Panc1 (cell line): ENCODE measurements at places on chromosomes 11 and 22.

DNA sequence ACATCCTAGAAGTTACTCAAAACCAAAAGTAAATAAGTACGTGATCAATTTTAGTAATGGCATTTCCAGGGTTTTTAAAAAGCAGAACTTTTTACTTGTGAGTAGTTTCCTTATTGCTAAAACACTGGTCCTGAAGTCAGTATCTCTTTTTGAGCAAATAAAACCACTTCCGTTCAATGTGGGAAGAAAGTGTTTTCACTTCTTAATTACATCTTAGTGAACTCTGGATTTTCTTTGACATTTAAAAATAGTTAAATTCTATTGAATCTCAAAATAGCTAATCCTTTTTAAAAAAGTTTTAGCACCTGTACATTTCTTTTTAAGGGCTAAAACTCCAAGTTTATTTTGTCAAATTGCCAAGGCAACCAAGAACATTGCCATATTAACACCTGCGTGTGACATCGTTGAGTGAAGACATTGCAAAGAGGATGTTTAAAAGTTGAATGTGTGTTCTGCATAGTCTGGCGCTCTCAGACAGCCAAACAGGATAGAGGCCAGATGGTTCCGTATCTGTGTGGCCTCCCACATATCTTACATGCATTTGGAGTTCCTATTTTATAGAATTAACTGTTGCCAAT, 17.2 kb upstream of the OR5B21 start:
- H3K4me3 ChIP-seq, result no peak overlapping the region
- H3K27me3 ChIP-seq, result peaks cover under 1% of the 10 kb centered on the region; the same call in 1 of the 2 replicates
- no peaks in the 10 kb centered on the region for H3K36me3 ChIP-seq
- no peak for DNase-seq

DNA sequence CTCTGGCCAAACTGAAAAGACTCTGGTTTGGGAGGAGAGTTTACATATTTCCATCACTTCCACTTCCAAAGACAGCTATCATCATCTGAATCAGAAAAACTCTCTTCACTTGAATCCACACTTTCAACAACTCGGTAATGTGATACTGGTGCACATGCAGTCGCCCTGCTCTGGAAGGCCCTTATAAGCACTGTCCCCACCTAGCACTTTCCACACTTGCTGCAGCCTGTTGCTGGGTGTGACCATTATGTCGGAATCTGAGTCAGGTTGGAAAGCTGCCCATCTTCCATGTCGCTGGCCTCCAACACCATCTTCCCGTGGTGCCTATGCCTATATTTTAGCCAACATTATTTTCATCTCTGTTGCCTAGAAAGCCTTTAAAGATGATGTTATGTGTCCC, 1.1 kb upstream of the OR10A5 start:
- no peaks in the 10 kb centered on the region for H3K36me3 ChIP-seq
- H3K4me1 ChIP-seq, result no peaks in the 10 kb centered on the region
- H3K27me3 ChIP-seq, result no peaks in the 10 kb centered on the region
- no peak overlapping the region for H3K4me3 ChIP-seq
- DNase-seq, result no peak

GRCh38 chr11:115081972-115082371, 403.6 kb downstream of the NXPE2 start:
- H3K4me1 ChIP-seq, result no peaks in the 10 kb centered on the region
- no peak overlapping the region for H3K27ac ChIP-seq
- no peaks in the 10 kb centered on the region for H3K36me3 ChIP-seq
- 0 out of 2 replicates have a peak, but pooled peaks cover under 1% of the 10 kb centered on the region for H3K27me3 ChIP-seq
- no peak overlapping the region for H3K4me3 ChIP-seq
- no peak for DNase-seq

- no peak overlapping the region for H3K4me3 ChIP-seq
- no peak overlapping the region for H3K27ac ChIP-seq
- no peaks in the 10 kb centered on the region for H3K27me3 ChIP-seq
These were observed 12.5 kb upstream of the CARD18 start for GRCh38 chr11:105152021-105152512.

DNA sequence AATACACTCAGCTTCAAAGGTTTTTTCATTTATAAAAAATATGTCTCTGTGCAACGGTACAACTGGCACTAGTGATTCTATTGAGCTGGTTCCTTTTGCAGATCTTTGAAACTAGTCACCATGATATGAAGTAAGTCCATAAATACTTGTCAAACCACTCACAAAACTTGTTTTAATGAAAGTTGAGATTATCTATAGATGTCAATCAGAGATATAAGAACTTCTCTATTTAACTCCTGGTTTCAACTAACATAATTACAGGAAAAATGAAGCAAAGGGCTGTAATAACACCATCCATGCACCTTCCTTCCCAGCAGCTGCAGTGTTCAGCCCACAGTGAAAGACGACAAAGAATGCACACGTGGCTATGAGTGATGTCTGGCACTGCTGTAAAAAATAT, 44.7 kb downstream of the TMEM123 start:
- 0 out of 2 replicates have a peak, but pooled peaks cover 3% of the 10 kb centered on the region for H3K36me3 ChIP-seq
- H3K4me1 ChIP-seq, result peaks cover 70% of the 10 kb centered on the region
- no peak overlapping the region for H3K4me3 ChIP-seq
- H3K27ac ChIP-seq, result peak overlapping the region; percentile 75
- H3K27me3 ChIP-seq, result no peaks in the 10 kb centered on the region
- no peak for DNase-seq

DNA sequence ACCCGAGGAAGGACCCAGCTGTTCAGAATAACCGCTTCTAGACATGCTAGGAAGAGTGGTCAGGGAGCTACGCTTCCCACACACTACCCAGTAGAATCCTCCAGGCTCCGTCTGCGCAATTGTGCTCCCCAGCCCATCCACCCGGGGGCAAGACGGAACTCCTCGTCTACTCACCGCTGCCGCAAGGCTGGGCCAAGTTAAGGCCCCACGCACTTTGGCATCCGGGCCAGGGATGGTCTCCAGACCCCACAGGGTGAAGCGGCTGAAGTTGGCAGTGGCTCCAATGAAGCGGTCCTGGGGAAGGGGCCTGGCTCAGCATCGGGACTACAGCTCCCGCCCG, 757 bp downstream of the RNASEH2C start:
- H3K27ac ChIP-seq, result peak overlapping the region; percentile 83
- peak overlapping the region; percentile 82 for H3K4me3 ChIP-seq
- DNase-seq, result no peak
- H3K4me1 ChIP-seq, result peaks cover 14% of the 10 kb centered on the region
- no peaks in the 10 kb centered on the region for H3K27me3 ChIP-seq
- peaks cover 13% of the 10 kb centered on the region; the same call in 1 of the 2 replicates for H3K36me3 ChIP-seq

DNA sequence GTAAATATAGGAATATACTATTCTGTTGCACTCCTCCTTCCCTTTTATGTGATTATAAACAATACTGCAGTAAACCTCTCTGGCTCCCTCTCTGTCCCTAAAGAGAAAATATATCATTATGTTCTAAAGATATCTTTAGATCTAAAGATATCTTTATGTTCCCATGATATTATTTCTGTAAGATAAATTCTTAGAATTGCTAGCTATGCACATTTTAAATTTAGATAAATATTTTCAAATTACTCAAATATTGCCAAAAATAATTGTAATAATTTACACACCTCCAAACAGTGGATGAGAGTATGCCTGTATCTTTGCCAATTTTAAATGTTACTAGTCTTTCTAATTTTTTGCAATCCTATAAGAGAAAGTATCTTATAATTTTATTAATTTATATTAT, 10.3 kb upstream of the DEUP1 start:
- no peaks in the 10 kb centered on the region for H3K4me1 ChIP-seq
- H3K4me3 ChIP-seq, result no peak overlapping the region

DNA sequence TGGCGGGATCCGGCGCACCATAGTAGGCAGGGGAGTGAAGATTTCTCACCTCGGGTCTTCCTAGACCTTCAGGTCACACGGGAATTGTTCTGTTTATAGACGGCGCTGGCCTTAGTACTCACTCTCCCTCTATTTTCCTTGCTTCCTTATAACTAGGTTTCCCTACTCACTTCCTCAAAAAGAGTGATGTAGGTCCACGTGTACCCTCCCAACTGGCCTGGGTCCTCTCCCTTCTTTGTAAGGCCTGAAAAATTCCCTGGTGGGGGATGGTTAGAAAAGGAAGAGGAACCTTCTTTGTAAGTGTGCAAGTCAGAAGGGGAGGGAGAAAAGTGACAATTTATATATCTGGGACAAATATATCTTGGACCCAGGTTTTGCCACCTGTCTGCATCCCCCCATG, 2.9 kb upstream of the TMEM9B start:
- DNase-seq, result no peak
- no peak overlapping the region for H3K27ac ChIP-seq
- peaks cover 23% of the 10 kb centered on the region for H3K4me1 ChIP-seq
- no peaks in the 10 kb centered on the region; the same call in 1 of the 2 replicates for H3K36me3 ChIP-seq
- no peak overlapping the region for H3K4me3 ChIP-seq
- no peaks in the 10 kb centered on the region for H3K27me3 ChIP-seq

- H3K27me3 ChIP-seq, result no peaks in the 10 kb centered on the region; the same call in 1 of the 2 replicates
- H3K4me3 ChIP-seq, result no peak overlapping the region
- H3K27ac ChIP-seq, result no peak overlapping the region
- H3K4me1 ChIP-seq, result no peaks in the 10 kb centered on the region
- no peaks in the 10 kb centered on the region for H3K36me3 ChIP-seq
- DNase-seq, result no peak
These were observed 24.2 kb downstream of the MS4A6A start for GRCh38 chr11:60158636-60159035.

- H3K4me3 ChIP-seq, result no peak overlapping the region
- no peaks in the 10 kb centered on the region for H3K27me3 ChIP-seq
- H3K4me1 ChIP-seq, result no peaks in the 10 kb centered on the region
- DNase-seq, result no peak
These were observed 42.9 kb upstream of the MYEOV start for GRCh38 chr11:69251057-69251393.

- H3K4me1 ChIP-seq, result peaks cover 25% of the 10 kb centered on the region
- H3K27me3 ChIP-seq, result no peaks in the 10 kb centered on the region
- H3K27ac ChIP-seq, result peak overlapping the region; percentile 42; the same call in 1 of the 2 replicates
- H3K4me3 ChIP-seq, result no peak overlapping the region
- no peak for DNase-seq
These were observed 4.6 kb upstream of the TMEM123 start for GRCh38 chr11:102457056-102457677.

GRCh38 chr11:61691380-61692156, 11.4 kb downstream of the DAGLA start:
- no peaks in the 10 kb centered on the region for H3K36me3 ChIP-seq
- peaks cover 33% of the 10 kb centered on the region for H3K4me1 ChIP-seq
- no peak for DNase-seq
- no peaks in the 10 kb centered on the region for H3K27me3 ChIP-seq
- H3K4me3 ChIP-seq, result no peak overlapping the region

DNA sequence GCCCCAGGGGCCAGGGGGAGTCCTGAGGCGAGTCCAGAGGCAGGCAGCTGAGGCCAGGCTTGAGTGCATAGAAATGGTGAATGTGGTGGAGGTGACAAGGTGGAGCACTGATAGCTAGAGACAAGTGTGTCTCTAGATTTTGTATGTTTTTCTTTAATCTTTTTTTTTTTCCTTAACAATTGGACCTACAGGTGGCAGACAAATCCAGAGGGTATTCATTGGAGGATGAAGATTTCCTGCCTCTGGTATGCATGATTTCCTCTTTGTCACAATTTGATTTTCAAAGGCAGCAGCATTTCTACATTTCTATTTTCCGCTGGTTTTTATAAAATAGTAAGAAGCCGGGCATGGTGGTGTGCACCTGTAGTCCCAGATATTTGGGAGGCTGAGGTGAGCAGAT, 47.7 kb upstream of the DKK3 start:
- H3K36me3 ChIP-seq, result no peaks in the 10 kb centered on the region
- no peak overlapping the region for H3K27ac ChIP-seq
- no peak overlapping the region for H3K4me3 ChIP-seq
- no peak for DNase-seq

DNA sequence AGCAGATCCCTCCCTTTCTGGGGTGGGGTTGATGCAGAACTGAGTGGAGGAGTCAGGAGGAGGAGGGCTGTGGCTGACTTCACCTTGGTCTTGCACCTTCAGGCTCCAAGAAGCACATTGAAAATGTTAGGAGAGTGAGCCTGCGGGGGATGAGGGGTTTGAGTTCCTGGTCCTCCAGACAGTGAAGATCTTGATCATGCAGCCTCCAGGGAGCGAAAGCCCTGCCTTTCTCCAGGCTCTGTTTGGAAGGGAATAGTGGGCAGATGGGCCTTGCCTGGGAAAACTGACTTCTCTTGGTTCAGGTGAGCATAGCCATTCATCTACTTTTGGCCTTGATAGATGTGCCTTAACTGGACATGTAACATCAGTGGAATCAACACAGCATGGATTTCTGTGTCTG, 267.6 kb upstream of the B3GAT1 start:
- H3K27me3 ChIP-seq, result peaks cover 17% of the 10 kb centered on the region
- no peak overlapping the region for H3K27ac ChIP-seq
- no peaks in the 10 kb centered on the region for H3K36me3 ChIP-seq
- H3K4me1 ChIP-seq, result no peaks in the 10 kb centered on the region
- no peak for DNase-seq

GRCh38 chr11:133821776-133822175, 23.5 kb downstream of the SPATA19 start:
- peaks cover 16% of the 10 kb centered on the region; the same call in 1 of the 2 replicates for H3K27me3 ChIP-seq
- H3K4me1 ChIP-seq, result no peaks in the 10 kb centered on the region
- no peaks in the 10 kb centered on the region for H3K36me3 ChIP-seq
- H3K27ac ChIP-seq, result no peak overlapping the region
- H3K4me3 ChIP-seq, result no peak overlapping the region

DNA sequence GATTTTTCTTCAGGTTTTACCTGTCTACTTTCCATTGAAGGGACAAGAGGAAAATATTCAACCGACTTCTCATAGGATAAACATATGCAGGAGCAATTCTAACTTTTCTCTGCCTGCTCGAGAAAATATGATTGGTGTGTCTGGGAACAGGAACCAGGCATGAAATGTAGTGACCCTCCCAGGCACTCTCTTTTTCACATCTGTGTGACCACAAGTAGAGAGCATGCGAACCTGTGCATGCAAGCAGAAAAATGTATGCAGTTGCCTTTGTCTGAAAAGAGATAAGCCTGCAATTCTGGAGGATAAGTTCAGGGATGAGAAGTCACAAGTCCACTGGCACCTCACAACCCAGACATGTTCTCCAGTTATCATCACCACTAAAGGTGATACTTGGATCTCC, 583.5 kb upstream of the FAT3 start:
- no peaks in the 10 kb centered on the region for H3K36me3 ChIP-seq
- DNase-seq, result no peak
- H3K27ac ChIP-seq, result no peak overlapping the region
- H3K27me3 ChIP-seq, result no peaks in the 10 kb centered on the region

GRCh38 chr11:33375236-33375635, 118.1 kb downstream of the HIPK3 start:
- no peaks in the 10 kb centered on the region for H3K27me3 ChIP-seq
- no peaks in the 10 kb centered on the region for H3K36me3 ChIP-seq
- H3K27ac ChIP-seq, result peak overlapping the region; percentile 61; the same call in 1 of the 2 replicates
- H3K4me1 ChIP-seq, result peaks cover 21% of the 10 kb centered on the region

DNA sequence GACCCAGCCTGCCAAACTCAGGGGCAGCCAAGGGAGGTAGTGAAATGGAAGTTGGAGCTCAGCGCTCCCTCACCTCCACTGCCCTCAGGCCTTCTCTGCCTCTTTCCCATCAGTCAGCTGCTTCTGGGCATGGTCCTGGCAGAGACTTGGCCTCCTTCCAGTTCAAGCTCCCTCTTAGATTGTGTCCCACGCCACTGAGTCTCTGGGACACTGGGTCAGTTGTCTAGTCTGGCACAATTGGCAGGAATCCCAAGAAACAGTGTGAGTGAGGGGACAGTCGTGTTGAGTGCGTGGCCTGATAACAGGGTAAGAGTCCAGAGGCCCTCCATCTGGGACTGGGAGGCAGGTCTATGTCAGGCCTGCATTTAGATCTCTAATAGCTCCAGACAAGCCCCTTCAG, 7.1 kb upstream of the SLC35E4 start:
- no peaks in the 10 kb centered on the region for H3K4me1 ChIP-seq
- no peak overlapping the region for H3K4me3 ChIP-seq
- no peaks in the 10 kb centered on the region for H3K27me3 ChIP-seq
- DNase-seq, result no peak

- DNase-seq, result no peak
- H3K4me1 ChIP-seq, result no peaks in the 10 kb centered on the region
- H3K27ac ChIP-seq, result no peak overlapping the region
- no peaks in the 10 kb centered on the region for H3K36me3 ChIP-seq
These were observed 17.7 kb downstream of the DEFB131B start for GRCh38 chr11:71895961-71896360.
